ENCODE measurements at places on chromosomes 1 and 21.
A peak's percentile ranks its signal among the peaks of the same experiment; 100 is the strongest.

DNA sequence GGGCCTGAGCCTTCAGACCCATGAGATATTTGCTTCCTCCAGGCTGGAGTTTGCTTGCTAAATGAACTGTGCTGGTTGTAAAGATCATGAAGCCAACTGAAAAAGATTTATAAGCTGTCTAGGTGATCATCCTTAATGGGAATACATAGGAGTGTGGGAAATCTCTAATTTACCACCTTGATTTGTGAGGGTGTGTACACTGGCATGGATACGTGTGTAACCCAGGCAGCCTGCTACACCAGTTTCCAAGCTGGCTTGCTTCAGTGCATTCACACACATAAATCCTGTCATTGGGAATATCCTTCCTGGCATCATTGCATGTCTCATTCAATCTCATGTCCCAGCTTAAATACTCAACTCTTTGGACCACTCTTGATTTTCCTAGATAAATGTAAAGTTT is 57.6 kb upstream of the GNG12 start:
- DNase-seq = no peak

DNA sequence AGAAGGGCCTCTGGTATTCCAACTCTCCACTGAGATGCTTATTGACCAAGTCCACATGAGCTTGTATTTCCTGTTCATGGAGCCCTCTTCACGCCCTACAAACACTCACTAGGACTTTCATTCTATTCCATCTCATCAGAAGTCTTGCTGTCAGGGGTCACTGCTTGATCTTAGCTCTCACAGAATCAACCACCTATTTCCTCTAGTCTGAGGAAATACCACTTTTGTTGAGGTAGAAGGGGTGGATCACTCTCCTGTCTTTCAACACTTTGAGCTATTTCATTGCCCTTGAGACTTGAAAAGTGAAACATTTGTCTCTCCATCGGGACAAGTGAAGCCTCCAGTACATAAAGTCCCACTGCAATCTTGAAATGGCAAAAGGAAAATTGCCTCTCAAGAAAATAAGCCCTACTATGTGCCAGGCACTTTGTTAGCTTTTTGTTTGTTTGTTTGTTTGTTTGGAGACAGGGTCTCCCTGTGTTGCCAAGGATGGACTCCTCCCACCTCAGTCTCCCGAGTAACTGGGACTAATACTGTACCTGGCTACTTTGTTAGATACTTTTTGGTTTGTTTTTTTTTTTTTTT is 19.8 kb upstream of the FAM110D start:
- DNase-seq = no peak

- no peak for DNase-seq
These were observed 14.5 kb downstream of the KDF1 start for GRCh38 chr1:26945728-26946127.

- no peak for DNase-seq
These were observed 373.0 kb downstream of the PLPP3 start for GRCh38 chr1:56206391-56206790.

- no peak for DNase-seq
These were observed 232.9 kb upstream of the B3GALT2 start for GRCh38 chr1:193419295-193419694.

GRCh38 chr1:3785045-3785444 is 11.3 kb downstream of the LRRC47 start:
- DNase-seq = no peak

DNA sequence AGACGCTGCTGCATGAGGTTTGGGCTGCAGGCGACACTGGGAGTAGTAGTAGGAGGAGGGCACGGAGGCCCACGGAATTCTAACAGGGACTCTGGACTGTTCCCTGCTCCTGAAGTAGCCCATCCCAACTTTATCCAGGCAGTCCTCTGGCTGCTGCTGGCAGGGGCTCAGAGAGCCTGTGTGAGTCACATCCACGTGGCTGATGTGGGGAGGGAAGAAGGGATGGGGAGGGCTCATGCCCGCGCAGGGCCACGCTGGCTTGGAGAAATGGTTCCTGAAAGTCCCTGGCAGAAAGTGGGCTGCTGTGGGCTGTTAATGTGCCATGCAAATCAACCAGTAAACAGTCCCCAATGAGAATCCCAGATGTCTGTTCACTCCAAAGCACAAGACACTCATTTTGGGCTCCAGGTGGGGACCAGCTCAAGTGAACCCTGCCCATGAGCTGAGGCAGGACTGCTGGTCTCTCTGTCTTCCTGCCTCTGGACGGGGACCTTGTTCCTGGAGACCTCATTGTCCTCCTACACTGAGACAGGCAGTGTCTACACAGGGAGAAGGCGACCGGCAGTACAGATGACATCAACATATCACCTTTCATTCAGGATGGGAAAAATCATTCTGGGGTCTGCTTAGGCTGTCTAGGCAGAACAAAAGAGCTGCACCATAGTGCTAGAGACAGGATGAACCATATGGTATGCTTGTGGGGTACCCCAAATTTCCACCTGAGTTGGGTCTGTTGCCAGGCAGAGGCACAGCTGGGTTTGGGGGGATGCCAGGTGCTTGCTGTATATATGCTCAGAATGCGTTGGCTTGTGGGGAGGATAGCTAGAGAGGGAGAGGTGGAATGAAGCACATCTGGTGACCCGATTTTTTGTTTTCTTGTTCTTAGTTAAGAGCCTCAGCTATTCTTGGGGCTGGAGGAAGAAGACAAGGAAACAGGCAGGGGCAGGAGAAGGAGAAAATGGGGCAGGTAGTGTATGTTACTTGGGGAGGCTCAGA is 57.9 kb upstream of the FMOD start:
- DNase-seq = no peak

- DNase-seq = peak; percentile 75
These were observed 33.2 kb downstream of the NHLH2 start for GRCh38 chr1:115807723-115808122.

DNA sequence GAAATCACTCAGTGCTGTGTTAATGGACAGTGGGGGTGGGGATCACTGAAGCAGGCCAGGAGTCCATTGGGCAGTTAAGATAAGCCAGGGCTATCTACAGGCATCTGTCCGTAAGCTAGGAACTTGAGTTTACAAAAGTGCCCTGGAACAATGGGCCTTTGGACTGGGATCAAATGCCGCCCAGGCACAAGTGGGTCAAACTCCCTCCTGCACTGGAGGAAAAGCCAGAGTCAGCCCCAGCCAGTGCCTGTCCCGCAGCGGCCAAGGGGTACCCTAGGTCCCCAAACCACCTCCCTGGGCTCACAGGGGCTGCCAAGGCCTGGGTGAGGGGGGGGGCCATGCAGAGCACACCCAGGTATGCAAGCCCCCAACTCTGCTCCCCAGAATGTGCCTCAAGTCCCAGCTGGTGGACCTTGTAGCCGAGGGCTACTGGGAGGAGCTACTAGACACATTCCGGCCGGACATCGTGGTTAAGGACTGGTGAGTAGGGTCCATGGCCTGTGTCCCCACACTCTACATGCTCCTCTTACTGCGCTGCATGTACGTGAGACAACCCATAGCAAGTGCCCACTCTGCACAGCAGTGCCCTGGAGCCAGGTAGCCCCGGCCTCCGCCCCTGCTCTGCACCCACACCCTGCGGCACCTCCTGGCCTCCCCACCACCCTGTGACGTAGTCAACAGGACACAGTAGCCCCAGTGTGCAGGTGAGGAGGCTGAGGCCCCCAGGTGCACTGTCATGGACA is 7.7 kb downstream of the FBXO6 start:
- no peak for DNase-seq
